Stimulated activated naive CD4-positive, alpha-beta T cell (primary cell): ENCODE measurements at places on chromosomes 7 and 10.

- DNase-seq = no peak
These were observed 20.7 kb downstream of the TSPAN13 start for GRCh38 chr7:16774294-16774693.

DNA sequence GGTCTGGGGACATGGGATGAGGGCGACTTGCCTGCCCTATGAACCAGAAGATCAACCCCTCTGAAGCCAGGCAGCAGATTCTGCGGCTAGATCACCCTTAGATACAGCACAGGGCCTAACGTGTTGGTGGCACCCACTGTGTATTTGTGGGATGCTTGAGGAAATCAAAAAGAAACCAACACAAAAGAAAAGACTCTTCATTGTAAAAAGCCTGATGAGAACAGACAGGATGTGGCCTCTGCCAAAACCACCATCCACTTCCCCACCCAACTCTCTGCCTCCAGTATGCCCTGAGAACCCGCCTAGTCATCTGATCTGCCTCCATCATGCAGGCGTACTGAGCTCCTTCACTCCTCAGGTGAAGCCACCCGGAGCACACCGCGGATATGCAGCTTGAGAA lies 97.2 kb upstream of the INSYN2A start:
- DNase-seq = peak; percentile 20

- no peak for DNase-seq
These were observed 36.7 kb downstream of the TMEM248 start for GRCh38 chr7:66957595-66958290.

GRCh38 chr10:128950916-128951275 lies 516.1 kb upstream of the MGMT start:
- DNase-seq = no peak

- no peak for DNase-seq
These were observed 19.3 kb downstream of the NEURL1 start for GRCh38 chr10:103512591-103513379.
